ENCODE measurements at places on chromosomes 12 and 14. TPM values are rescaled to one million over a fixed set of nuclear protein-coding genes. Genes with fewer than 3 reads are reported as not detected.

Gene OTUB2
- total RNA-seq, result 3.0 TPM

Gene TMEM229B
- 0.19 TPM for total RNA-seq

Gene XRCC3
- 28.1 TPM for total RNA-seq

Gene ZFHX2
- 0.76 TPM for total RNA-seq

Gene SLC38A4
- total RNA-seq, result 0.08 TPM

Gene OLR1
- total RNA-seq, result 1.2 TPM

Gene KCNMB4
- 0.26 TPM for total RNA-seq

Gene ANKRD33
- total RNA-seq, result not detected

Gene BTBD6
- 29.1 TPM for total RNA-seq

Gene MUCL1
- not detected for total RNA-seq

Gene HVCN1
- total RNA-seq, result 0.53 TPM

Gene CYP27B1
- 2.2 TPM for total RNA-seq

Gene MMP19
- total RNA-seq, result 0.28 TPM

Gene AQP2
- total RNA-seq, result not detected

Gene TMEM63C
- 3.6 TPM for total RNA-seq

Gene OR6C2
- not detected for total RNA-seq

Gene GUCY2C
- total RNA-seq, result not detected

Gene MIP
- total RNA-seq, result 0.24 TPM

Gene NDUFA9
- 111 TPM for total RNA-seq

Gene RERG
- 0.30 TPM for total RNA-seq

Gene OR6C65
- not detected for total RNA-seq

Gene LALBA
- total RNA-seq, result not detected

Gene SIX4
- 1.7 TPM for total RNA-seq

Gene OAS2
- 0.41 TPM for total RNA-seq

Gene ZNF410
- total RNA-seq, result 52.2 TPM

Gene KRT78
- total RNA-seq, result not detected

Gene SYCP3
- total RNA-seq, result not detected

Gene KRT6A
- total RNA-seq, result 8.1 TPM

Gene C1QL4
- total RNA-seq, result 6.6 TPM

Gene COCH
- 23.3 TPM for total RNA-seq

Gene CMAS
- total RNA-seq, result 42.5 TPM

Gene PTPRB
- total RNA-seq, result 0.42 TPM

Gene LAG3
- 1.4 TPM for total RNA-seq

Gene GZMB
- not detected for total RNA-seq

Gene NTS
- 84.7 TPM for total RNA-seq

Gene LRRK2
- 1.6 TPM for total RNA-seq

Gene POP5
- total RNA-seq, result 56.1 TPM

Gene RIMBP2
- not detected for total RNA-seq

Gene POLE2
- total RNA-seq, result 13.8 TPM

Gene BDKRB1
- total RNA-seq, result 0.47 TPM

Gene FBXO21
- 29.2 TPM for total RNA-seq

Gene C12orf42
- not detected for total RNA-seq

All from A549 treated with Mapracorat at 1 μM for 4 hours (cell line).